Stimulated activated CD4-positive, alpha-beta T cell treated with anti-CD3 and anti-CD28 coated beads, TNF-alpha, amount 100 ng/mL, for 24 hours (primary cell): ENCODE measurements at places on chromosomes 11 and 22.

DNA sequence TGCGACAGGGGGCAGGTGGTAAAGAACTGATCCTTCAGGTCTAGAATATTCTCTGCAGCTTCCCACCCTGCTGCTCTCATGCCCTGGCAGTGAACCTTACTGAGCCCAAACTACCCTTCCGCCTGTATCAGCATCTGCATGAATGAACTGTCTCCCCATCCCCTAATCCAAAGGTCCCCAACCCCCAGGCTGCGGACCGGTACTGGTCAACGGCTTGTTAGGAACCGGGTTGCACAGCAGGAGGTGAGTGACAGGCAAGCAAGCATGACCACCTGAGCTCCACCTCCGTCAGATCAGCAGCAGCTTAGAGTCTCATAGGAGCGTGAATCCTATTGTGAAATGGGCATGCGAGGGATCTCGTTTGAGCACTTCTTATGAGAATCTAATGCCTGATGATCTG is 58.2 kb upstream of the LMO1 start:
- no peak for DNase-seq

GRCh38 chr11:3087821-3088800 is 30.9 kb upstream of the CARS1 start:
- no peak for DNase-seq

DNA sequence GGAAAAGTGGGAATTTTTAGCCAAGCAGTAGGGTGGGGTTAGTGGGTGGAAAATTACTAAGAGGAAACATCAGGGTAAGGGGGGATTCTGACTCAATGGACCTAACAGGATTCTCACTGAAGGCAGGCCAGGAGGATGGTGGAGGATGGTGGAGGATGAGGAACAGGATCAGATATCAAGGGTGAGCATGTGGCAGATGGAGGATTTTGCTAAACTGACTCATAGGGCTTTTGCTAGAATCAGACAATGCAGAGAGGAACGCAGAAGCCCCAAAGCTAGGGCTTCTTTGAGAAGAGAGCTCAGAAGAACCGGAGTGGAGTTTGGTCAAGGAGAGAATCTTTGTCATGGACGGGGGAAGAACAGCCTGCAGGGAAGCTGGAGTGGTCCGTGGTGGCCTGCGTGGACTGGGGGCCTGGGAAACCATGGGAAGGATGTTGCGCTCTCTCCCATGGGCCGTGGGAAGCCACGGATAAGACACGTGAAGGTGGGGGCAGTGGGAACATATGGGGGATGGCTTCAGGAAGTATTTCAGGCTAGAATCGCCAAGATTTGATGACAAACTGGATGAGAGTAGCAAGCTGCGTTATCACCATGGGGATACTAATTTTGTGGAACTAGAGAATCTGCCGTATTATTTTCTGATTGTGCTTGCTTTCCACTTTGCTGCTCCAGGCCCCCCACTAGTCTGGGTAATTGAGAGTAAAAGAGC is 165.2 kb downstream of the LDLRAD3 start:
- no peak for DNase-seq

DNA sequence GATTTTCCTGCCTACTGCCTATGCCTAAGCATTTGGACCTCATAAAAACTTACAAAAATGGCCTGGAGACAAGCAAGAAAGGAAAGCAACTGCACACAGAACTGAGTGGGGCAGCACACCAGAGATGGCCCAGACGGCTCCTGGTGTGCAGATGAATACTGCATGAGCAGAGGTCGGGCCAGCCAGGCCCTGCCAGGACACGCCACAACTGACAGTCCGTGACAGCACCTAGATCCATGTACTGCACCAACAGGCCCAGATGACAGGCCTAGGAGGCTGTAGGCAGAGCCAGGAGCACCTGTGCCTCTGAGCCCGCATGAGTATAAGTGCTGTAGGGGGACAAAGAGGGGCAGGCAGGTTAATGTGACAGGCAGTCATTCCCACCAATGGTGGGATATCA is 160.2 kb downstream of the IGLL1 start:
- no peak for DNase-seq

- no peak for DNase-seq
Measured at GRCh38 chr11:116712428-116712827, 60.4 kb downstream of the BUD13 start.

GRCh38 chr11:2268729-2269600 is 1.4 kb downstream of the ASCL2 start:
- DNase-seq, result peak; percentile 68

GRCh38 chr11:72040491-72041363 is 39.6 kb downstream of the NUMA1 start:
- peak; percentile 53 for DNase-seq

DNA sequence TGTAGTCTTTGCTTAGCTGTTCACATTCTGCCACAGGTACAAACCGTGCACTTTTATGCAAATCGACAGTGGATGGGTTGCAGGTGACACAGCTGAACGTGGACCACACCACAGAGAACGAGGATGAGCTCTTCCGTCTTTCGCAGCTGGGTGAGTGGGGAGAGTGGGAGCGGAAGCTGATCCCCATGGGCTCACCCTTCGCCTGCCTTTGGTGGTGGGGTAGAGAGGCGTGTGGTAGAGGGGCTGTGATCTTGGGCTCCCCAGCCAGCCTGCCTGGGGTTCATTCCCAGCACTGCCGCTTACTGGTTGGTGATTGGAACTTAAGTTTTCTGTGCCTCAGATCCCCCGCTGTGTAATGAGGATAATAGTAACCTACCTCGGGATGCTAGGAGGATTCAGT is 19.1 kb downstream of the TAB1 start:
- no peak for DNase-seq

GRCh38 chr11:88246696-88247095 is 71.5 kb upstream of the RAB38 start:
- DNase-seq, result no peak

- no peak for DNase-seq
Measured at GRCh38 chr11:69508974-69509373, 27.5 kb downstream of the LINC01488 start.

DNA sequence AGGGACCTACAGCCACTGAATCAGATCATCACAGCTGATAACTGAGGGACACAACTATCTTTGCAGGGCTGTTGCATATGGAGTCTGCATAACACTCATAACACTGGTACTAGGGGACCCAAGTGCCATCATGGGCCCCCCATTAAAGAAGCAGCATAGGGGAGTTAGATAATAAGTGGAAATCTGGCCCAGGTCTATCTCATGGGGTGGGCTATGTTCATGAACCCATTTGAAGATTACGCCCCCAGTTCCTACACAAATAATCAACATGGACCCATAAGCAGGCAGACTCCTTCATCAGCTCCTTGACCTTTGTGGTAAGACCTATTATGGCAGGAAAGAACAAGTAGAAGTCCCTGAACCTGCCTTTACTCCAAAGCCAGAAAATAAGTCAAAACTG is 48.8 kb downstream of the ASCL2 start:
- no peak for DNase-seq

DNA sequence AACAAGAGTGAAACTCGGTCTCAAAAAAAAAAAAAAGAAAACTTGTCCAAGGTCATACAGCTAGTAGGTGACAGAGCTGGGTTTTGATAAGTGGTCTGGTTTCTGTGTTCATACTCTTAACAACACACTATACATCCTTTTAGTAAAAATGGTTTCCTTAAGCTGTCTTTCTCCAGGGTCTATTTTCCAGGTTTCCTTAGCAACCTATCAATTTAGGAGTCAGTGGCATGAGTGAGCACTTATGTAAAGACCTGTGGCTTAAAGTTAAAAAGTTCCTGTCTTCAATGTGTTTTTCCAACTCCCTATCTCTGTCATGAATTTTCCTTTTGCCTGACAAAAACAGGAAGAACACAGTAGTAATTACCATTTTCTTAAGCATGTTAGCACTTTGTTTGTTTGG is 480.5 kb downstream of the TMEM135 start:
- DNase-seq, result no peak

- no peak for DNase-seq
Measured at GRCh38 chr11:37503411-37504059, 905.5 kb upstream of the RAG2 start.

DNA sequence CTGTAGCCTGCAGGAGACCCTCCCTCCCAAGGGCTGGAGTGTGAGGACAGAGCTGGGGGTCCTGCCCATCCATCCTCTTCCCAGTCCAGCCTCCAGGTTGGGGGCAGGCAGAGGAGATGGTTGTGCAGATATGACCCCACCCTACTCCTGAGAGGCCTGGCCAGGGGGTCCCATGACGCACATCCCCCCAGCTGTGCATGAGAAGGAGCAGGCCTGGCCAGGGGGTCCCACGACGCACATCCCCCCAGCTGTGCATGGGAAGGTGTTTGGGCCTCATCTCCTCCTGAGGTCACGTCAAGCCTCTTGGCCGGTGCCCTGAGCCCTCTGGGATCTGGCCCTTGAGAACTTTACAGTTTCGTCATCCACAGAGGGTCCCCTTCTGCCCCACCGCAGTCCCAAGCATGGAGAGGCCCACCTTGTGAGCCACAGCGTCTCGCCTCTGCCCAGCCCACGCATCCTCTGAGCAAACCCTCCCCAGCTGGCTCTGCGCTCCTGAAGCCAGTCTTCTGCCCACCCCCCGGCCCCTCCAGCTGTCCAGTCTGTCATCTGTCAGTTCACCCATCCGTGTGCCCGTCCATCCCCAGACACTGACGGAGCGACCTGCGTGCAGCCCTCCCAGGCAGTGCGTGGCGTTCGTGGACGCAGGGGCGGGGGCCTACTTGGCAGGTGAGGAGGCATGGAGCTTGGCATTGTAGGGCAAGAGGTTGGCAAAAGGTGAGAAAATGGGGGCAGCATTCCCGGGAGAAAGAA is 2.3 kb downstream of the ANO9 start:
- no peak for DNase-seq

GRCh38 chr11:35917676-35918075 is 26.2 kb upstream of the LDLRAD3 start:
- DNase-seq, result no peak

GRCh38 chr11:64900263-64900678 is 16.7 kb downstream of the ATG2A start:
- peak; percentile 40 for DNase-seq

- no peak for DNase-seq
Measured at GRCh38 chr11:33500861-33501479, 199.7 kb downstream of the C11orf91 start.

GRCh38 chr11:73510877-73511276 is 87.0 kb downstream of the FAM168A start:
- no peak for DNase-seq

DNA sequence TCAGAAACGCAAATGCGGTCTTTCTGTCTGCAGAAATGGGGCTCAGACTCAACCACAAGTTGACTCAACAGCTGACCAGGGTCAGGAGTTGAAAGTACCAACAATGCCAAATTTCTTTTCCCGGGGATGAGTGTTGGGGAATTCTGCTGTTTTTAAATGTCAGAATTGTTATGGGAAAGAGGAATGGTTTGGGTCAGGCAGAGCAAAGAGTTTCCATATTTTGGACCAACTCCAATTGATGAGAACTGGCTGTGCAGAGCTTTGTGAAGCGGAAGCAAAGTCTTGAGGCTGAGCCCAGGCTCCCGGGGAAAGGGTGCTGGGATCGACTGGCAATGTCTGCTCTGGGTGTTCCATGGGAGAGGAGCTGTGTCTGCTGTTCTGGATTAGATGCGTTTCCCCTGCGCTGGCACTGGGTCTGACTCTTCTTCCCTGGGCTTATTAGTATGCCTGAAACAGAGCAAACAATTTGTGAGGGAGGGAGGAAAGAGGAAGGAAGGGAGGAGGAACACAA is 36.2 kb downstream of the TXN2 start:
- no peak for DNase-seq

GRCh38 chr22:39388261-39389011 is 11.1 kb upstream of the TAB1 start:
- DNase-seq, result peak; percentile 32

GRCh38 chr11:17013548-17014320 is 480 bp downstream of the PLEKHA7 start:
- DNase-seq, result no peak

- no peak for DNase-seq
Measured at GRCh38 chr22:48103126-48103875, 1340.9 kb downstream of the TBC1D22A start.

DNA sequence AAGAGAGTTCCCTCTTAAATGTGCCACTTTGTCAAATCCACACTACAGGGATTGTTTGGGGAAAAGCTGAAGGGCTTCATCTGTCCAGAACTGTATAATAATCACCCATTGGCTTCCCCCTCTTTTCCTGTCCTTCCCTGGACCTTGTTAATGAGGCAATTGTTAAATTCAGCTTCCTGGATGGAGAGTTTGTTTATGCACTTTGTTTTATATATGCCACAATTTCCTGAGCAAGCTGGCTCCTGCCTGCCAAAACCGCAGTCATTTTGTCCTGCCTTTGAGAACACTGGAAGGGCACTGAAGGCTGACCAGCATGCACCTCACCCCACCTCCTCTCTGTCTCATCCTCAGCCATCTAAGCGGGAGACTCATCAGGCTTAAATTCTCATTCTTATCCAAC is 86.2 kb downstream of the MSANTD4 start:
- DNase-seq, result no peak

DNA sequence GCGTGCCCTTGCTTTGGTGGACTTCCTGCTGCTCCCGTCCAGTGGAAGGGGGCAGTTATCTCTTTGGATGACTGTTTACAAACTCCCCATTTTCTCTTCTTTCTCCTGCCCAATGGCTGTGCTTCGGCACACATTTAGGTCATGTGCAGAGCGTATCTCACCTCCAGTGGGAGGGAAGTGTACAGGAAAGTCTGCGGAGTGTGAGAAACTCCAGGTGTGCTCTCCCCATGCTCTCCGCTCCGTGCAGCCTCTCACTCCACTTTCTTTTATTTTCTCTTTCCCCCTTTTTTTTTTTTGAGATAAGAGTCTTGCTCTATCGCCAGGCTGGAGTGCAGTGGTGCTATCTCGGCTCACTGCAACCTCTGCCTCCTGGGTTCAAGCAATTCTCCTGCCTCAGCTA is 11.9 kb upstream of the TEF start:
- no peak for DNase-seq

DNA sequence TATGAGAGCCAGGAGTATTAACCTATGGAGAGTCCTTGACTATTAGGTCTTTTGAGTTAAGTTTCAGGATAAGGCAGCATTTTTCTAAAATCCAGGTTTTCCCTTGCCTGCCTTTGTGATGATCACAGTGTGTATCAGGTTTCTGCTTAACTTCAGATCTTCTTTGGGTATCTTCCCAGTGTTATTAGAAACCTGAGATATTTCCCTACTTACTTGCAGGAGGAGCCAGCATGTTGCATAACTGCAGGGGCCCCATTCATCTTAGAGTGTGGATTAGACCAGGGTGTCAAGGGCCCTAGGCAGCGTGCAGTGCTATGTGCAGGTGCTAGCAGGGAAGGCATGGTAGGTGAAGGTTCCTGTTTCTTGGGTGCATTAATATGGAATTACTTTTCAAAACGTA is 69.5 kb downstream of the ZNRF3 start:
- DNase-seq, result no peak

GRCh38 chr11:63961608-63962412 is 12.6 kb upstream of the COX8A start:
- no peak for DNase-seq

DNA sequence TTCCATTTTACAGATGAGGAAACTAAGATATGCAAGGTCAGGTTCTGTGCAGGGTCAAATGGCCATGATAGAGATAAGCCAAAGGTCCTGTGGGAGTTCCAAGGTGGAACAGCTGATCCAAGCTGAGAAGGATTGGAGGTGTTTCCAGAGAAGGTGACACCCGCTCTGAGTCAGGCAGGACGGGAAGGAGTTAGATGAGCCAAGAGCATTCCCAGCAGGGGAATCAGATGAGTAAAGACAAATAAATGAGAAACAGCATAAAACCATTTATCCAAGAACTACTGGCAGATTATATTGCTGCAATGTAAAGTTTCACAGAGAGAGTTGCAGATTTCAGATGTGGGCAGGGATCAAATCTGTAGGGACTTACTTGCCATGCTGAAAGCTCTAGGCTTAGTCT is 18.9 kb upstream of the HEPHL1 start:
- DNase-seq, result no peak
